Type B pancreatic cell (in vitro differentiated cells): ENCODE measurements at places on chromosomes 1 and 21.

DNA sequence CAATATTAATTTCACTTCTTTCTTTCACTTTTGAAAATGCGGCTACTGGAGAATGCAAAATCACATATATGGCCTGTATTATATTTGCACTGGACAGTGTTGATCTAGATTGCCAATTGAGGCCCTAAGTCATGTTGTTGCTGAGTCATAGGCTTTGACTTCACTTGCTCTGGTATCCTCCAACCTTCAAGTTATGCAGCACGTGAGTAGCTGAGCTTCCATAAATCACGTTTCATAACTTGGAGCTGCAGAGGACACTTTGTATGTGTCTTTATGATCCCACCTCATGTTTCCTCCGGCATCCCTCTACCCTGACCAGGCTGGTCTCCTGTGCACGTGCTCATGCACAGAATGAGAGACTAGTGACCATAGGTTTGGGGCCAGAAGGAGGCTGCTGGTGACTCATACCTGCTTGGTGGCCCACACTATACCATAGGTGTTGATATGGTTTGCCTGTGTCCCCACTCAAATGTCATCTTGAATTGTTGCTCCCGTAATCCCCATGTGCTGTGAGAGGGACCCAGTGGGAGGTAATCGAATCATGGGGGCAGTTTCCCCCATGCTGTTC is 103.0 kb upstream of the TSPAN2 start:
- DNase-seq: no peak

DNA sequence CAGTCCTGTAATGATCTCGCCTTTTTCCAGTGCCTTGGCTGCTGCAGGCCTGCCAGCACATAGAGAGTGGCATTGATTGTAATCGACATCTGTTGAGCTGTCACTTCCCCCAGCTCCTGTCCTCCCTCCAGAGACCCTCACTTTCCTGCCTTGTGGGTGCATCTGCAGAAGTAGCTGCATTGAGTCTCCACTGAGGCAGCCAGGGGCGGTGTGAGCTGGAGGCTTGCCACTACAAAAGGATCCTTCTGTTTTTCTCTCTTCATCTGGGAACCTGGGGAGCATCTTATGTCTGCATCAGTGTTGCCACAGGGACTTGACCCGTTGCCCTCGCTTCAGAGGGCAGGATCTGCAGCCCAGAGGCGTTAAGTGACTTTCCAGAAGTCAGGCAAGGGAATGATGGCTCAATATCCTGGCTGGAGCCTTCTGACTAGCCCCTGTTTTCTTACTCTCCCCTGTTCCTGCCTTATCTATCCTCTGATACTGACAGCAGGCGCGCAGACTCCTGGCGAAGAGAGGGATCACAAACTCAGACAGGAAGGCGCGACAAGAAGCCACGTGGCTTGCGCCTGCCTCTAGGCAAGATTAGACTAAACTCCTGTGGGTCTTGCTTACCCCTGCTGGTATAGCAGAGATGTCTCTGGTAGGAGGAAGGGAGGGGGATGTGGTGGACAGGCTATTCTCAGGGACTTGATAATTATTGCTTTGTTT is 13.3 kb upstream of the FMOD start:
- no peak for DNase-seq

DNA sequence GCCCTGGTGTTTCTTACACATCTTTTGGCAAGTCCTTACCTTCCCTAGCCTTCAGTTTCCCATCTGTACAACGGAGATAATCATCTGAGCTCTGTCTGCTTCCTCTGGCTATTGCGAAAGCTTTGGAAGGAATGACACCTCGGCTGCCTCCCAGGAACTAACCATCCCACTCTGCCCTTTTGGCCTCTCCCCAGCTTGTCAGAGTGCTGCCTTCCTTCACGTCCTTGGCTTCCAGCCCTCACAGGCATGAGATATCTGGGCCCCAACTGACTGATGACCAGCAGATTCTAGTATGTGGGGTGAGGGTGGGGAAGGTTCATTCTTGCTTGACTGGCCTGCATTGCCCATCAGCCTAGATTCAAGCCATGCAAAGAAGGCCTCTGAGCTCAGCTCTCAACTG is 253.1 kb upstream of the FGGY start:
- DNase-seq: no peak

DNA sequence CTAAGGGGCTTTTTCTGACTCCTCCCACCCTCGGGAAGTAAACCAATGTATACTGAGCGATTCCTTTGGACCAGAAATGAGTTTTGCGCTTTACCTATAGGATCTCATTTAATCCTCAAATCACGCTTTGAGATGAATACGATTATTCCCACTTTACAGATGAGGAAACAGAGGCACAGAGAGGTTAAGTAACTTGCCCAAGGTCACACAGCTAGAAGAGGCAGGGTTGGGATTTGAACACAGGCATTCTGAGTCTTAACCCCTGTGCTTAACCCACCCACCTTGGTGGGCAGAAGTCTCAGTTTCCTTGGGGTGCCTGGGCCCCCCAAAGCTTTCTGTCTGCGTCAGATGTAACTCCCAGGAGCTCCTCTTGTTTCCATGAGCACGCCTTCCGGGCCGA is 85.8 kb upstream of the ACTL8 start:
- DNase-seq: no peak

DNA sequence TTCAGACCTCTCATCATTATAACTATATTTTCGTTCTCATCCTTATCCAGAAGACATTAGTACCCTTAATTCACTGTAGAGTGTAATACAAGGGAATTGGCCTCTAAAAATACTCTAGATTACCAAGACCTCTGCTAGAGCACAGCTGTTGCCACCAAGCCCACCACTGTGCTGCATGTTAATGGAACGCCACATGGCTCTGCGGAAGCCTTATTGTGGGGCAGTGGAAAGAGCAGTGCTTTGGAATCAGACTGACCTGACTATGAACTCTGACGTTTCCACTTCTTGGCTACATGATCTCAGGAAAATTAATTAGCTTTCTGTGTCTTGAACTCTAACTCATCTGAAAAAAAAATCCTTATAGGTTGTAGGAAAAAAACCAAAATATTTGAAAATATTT is 222.1 kb downstream of the LMX1A start:
- no peak for DNase-seq

GRCh38 chr1:100411019-100411418 is 58.7 kb downstream of the CDC14A start:
- DNase-seq: no peak

DNA sequence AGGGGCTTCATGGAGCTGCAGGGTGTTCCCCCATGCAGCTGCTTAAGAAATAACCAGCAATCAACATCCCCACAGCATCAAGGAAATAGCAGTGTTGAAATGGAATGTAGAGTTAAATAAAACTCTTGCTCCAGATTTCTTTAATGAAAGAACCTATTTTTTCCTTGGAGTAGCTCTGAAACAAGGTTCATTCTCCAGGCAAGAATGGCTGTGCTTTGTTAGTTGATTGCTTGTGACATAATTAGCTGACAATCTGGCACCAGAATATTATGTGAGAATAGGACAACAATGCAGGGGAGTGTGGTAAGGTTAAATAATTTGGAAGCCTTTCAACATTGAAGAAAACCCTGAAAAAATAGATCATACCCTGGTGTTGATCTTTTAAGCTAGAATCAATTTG is 254.2 kb upstream of the RRP15 start:
- no peak for DNase-seq

DNA sequence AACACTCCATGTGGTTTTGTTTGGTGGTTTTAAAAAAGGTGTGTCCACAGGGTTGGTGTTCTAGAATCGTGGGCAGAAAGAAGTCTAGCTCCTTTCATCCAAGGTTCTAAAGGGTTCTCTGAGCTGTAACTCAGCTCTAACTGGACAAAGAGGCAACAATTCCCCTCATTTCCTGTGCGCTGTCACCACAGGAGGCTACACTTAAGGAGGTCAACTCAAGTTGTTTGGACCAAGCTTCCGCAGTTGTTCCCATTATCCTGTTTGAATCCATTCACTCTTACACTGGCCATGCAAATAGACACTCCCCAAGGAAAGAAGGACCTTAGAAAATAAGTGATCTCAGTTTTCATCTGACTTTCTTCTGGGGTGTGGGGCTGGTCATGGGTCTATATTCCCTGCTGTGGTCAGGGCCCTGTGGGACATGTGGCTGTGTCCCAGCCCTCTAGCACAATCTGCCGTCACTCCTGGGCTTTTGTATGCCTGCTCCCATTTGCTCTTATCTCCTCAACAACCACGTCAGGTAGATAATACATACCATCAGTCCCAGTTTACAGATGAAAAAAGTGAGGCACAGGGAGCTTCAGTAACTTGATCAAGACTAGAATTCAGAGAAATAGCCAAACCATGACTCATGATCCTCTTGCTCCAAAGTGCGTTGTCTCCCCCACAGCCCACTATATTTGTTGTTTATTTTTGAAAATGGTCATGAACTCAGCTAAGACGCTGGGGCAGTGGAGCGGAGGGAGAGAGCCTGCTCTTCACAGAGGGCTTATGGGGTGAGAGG is 103.6 kb downstream of the RHOU start:
- no peak for DNase-seq

DNA sequence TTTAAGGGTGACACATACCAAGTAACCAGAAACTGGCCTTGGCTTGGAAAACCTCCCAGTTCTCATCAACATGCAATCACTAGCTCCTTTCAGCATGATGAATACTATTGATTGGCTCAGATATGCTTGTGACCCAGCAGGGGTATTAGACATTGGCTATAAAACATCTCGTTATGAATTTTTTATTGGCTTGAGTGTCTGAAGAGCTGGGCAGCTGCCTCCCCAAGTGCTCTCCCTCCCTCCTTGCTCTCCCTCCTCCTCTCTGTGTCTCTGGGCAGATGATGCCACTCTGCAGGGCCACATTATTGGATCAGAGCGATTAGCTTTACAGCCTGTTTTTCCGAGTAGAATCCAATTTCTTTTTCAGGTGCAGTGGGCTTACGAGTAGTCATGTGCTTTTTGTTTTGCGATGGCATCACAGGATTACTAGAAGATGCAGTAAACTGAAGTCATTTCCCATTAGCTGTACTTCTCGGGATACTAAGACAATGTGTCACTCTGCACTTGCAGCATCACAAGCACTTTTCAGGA is 79.3 kb upstream of the ATF3 start:
- no peak for DNase-seq

DNA sequence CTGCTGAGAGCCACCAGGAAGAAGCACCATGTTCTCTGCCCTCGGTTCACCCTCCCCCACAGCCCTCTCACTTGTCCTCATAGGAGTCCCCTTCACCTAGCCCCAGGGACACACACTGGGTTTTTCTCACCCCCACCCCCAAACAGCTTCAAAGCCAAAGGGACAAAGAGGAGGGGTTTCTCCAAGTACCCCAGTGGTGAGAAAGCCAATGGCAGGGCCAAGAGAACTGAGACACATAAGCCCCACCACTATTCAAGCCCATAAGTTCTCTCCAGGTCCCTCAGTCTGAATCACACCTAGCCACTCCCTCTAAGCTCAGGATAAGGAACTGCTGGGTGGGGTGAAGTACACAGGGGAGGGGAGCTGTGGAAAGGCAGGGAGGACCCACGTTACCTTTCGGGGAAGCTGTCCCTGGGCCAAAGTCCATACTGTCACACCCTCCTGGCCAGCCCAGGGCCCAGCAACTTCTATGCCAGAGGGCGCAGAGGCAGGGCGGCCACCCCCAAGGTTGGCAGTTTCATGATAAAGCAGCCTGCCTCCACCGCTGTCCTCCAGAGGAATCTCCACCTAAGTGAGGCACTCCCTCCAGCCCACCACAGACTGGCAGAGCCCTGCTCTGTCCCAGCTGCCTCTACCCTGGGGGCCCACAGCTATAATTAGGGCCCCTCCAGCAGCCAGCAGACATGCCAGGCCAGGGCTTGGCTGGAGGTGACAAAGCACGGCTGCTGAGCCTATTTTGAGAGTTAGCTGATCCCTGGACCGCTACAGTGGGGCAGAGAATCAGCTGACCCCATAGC is 39.0 kb upstream of the PPP1R15B start:
- no peak for DNase-seq

GRCh38 chr1:224245188-224245587 is 62.1 kb downstream of the DEGS1 start:
- DNase-seq: no peak

DNA sequence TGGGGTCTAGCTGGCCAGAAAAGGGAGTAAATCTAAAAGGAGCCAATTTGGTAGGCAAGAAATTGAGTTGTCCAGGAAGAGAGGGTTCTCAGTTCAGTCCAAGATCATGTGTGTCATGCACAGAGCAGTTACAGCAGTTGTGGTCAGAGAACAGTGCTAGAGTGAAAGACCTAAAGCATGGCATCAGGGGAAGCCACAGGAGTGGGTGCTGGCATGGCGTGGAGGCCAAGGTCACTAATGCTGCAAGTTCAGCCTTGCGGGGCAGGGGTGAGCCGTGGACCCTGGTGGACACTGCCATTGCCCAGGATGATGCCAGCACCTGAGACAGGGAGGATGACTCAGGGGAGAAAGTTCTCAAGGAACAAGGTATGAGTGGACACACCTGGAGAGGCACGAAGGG is 16.6 kb upstream of the TMEM125 start:
- no peak for DNase-seq

GRCh38 chr1:56545711-56546110 is 33.7 kb downstream of the PLPP3 start:
- DNase-seq: no peak

GRCh38 chr1:228456252-228457016 is 30.7 kb upstream of the RNF187 start:
- DNase-seq: no peak

GRCh38 chr1:207302618-207303393 is 18.7 kb upstream of the CD55 start:
- DNase-seq: no peak

GRCh38 chr21:30518876-30519275 is 16.9 kb upstream of the KRTAP19-5 start:
- no peak for DNase-seq

DNA sequence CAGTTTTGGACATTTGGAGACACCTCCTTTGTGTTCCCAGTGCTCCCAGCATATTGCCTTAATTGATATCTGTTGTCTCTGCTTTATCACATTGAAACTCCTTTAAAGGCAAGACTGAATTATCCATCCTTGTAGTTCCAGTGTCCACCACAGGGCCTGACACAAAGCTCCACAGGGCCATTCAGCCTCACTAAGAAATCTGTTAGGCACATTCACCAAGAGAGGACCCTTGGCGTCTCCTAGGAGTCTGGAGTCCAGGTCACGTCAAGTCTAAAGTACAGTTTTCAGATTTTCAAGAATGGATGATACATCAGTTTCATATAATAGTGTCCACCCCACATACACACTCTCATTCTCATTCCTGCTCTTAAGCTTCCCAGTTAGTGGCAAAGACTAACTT is 4.8 kb downstream of the ACP6 start:
- no peak for DNase-seq

DNA sequence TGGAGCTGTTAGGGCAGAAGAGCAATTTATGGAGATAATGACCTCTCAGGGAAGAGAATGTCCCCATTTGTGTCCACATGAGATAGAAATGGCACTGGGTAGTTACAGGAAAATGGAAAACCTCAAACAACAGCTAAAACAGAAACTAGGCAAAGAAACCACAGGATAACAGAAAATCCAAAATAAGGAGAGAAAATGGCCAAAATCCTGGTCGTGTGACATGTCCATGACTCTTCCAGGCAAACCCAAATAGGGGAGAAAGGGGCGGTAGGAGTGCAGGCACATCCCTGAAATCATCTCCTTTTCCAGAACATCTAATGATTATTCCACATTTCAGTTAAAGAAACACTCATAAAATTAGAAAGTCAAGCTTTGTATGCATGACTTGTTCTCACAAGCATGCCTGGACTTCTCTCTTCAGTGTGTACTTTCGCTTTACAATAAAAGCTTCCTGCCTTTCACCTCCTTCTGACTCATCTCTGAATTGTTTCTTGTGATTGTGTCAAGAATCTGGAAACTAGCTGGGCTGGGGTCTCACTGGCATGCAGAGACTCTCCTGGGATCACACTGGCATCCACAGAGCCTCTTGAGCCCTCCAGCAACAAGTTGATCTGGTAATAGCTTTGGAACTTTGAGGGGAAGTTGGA is 171.4 kb upstream of the ZP4 start:
- DNase-seq: no peak

GRCh38 chr21:43909741-43910400 is 44.8 kb downstream of the AGPAT3 start:
- no peak for DNase-seq
